ENCODE measurements at places on chromosomes 6 and 20.
A peak's percentile ranks its signal among the peaks of the same experiment; 100 is the strongest.

DNA sequence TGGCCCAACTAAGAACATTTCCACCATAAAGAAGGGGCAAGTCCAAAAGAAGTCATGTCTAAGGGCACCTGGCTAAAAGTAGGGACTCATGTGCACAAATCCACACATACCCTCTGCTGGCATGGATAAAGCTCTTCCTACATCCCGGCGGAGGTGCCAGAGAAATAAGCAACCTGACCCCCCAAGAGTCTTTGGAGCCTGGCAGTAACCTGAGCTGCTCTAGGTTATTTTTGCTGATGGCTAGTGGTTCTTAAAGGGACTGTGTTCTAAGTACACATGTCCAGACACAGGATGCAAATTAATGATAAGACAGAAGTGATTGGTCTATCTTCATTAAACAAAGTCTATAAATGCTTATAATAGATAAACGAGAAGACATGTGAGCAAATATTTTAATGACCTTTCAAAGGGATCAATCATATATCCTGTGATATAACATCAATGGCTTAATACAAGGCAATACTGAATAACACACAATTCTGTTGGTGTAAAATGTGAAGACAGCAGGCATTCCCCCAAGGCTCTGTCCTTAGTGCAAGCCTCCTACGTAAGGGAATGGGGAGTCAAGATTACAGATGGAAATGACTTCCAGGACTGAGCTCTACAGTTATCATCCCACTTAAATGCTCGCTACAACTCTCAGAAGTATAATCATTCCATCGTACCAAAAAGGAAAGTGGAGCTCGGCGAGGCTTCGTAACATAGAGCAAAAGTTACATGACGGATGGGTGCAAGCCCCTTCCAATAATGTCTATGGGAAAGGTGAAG is 52.5 kb downstream of the HIVEP2 start:
- no peak for DNase-seq

DNA sequence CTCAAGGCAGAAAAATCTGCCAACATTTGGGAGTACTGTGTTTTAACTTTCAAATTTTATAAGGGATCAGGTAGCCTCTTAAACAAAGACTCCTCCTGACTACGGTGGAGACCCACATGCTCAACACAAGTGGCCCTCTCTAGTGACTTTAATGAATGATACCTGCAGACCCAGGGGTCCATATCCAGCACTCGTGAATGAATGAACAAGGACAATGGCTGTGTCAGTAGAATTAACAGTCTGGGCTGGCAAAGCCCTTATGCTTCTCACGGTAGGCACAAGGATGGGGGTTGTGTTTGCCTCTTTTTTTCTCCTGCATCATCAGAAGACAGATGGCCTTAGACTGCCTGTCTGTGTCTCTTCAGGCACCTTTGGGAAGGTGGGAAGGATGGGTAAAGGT is 112.6 kb upstream of the TRAF3IP2 start:
- DNase-seq: no peak

- no peak for DNase-seq
Measured at GRCh38 chr6:31972709-31973350, 892 bp upstream of the DXO start.

DNA sequence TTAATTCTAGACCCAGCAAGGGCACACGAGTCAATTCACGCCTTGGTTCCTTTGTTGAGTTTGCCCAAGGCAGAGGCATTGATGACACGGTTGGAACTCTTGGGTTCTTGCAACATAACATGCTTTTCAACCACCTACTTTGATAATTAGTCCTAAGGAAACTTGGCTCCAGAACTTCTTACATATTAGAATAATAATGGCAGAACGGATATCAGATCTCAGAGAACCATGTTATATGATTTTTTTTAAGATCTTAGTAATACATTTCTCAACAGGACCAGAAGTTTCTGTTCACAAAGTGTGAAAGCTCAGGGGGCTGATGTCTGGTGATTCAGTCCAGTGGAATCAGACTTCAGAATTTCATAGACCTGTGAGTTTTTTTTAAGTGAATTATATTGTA is 19.2 kb downstream of the SPTLC3 start:
- no peak for DNase-seq

DNA sequence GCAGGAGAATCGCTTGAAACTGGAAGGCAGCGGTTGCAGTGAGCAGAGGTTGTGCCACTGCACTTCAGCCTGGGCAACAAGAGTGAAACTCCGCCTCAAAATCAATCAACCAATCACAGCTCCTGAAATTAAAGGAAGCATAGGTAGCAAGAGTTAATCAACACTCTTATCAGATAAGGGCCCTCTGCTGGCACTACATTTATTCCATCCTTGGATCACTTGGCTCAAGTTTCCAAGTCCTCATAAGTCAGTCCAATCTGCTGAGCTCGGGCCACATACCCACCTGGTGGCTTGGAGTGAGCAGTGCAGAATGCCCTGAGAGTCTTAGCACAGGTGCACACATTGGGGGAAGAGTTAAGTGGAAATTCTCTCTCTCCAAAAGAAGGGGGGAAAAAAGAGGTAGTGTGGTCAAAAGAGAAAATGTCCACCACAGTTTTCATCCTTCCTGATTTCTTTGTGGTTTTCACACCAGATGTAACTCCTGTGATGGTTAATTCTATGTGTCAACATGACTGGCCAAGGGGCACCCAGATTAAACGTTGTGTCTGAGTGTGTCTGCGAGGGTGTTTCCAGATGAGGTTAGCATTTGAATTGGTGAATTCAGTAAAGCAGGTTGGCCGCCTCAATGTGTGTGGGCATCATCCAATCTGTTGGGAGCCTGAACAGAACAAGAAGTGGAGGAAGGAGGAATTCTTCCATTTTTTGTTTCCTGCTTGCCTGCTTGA is 14.2 kb upstream of the FAM8A1 start:
- peak; percentile 37 for DNase-seq

DNA sequence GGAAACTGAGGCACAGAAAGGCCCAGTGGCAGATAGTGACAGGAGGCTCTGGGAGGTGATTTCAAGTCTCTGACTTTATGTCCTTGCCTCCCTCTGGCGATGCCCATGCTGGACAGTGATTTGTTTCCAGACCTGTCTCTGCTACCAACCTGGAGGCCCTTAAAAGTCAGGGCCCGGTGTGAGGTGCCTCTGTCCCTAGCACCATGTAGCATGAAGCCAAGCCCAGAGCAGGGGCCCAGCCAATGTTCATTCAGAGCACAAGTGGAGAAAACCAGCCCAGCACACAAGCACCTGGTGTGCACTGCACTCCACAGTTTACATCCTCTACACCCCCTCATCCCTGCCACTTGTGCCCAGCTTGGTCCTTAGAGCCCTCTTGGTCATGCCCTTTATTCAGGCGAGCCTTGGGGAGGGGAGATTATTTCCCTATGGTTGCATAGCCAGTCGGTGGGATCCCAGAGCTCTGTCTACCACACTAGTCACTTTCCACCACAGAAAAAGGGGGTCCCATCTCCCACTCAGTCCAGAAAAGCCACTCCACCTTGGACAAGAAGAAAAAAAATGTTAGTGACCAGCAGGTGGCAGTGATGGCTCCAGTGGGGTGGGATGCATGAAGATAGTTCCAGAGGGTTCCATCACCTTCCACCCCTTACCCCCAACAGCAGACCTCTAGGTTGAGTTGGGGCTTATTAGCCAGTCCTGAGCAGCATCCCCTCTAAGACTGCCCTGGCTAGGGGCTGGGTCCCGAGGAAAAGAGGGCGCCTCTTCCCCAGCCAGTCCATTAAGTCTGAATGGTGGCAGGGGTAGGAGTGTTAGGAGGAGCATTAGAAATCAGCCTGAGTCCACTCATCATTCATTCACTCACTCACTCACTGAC is 30.9 kb downstream of the KIAA1755 start:
- DNase-seq: no peak

GRCh38 chr6:55423933-55424332 is 96.7 kb downstream of the GFRAL start:
- DNase-seq: no peak

- no peak for DNase-seq
Measured at GRCh38 chr6:37005827-37006567, 542 bp downstream of the FGD2 start.

DNA sequence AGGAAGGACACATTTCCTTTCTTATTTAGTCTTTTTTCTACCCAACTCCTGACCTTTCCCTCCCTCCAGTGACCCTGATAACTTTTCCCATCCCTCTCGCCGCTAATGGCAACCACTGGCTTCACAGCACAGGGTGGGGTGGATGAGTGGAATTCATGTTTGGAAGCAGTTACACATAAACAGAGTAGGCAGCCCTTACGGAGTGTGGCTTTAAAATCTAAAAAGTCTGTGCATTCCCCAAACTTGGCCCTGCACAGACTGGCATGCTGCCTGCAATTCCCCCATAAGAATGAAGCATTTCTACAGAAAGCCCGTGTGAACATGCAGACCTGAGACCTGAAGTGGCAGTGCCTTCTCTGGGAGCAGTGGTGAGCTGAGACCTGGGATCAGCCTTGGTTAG is 275.9 kb upstream of the PRND start:
- DNase-seq: no peak

All from RCC 7860 (cell line).